ENCODE measurements at places on chromosomes 3 and 15. TPM values are rescaled to one million over a fixed set of nuclear protein-coding genes. Genes with fewer than 3 reads are reported as not detected.

TMC3 gene
- total RNA-seq, result not detected

APOD gene
- 0.83 TPM for total RNA-seq

RNU5B-1 gene
- not detected for total RNA-seq

UROC1 gene
- total RNA-seq, result not detected

CLDN11 gene
- not detected for total RNA-seq

MNS1 gene
- 1.5 TPM for total RNA-seq

NMNAT3 gene
- total RNA-seq, result 1.9 TPM

FGD5 gene
- not detected for total RNA-seq

GREM1 gene
- total RNA-seq, result not detected

SPTBN5 gene
- total RNA-seq, result 1.1 TPM

SLC15A2 gene
- 0.79 TPM for total RNA-seq

REC114 gene
- total RNA-seq, result not detected

SLC12A1 gene
- not detected for total RNA-seq

CPEB1 gene
- total RNA-seq, result not detected

POPDC2 gene
- total RNA-seq, result 0.93 TPM

SCN11A gene
- 0.05 TPM for total RNA-seq

DTX3L gene
- 19.0 TPM for total RNA-seq

POLQ gene
- 5.8 TPM for total RNA-seq

Measured in MCF 10A (cell line).